G401 (cell line): ENCODE measurements at places on chromosomes 5 and 9.

DNA sequence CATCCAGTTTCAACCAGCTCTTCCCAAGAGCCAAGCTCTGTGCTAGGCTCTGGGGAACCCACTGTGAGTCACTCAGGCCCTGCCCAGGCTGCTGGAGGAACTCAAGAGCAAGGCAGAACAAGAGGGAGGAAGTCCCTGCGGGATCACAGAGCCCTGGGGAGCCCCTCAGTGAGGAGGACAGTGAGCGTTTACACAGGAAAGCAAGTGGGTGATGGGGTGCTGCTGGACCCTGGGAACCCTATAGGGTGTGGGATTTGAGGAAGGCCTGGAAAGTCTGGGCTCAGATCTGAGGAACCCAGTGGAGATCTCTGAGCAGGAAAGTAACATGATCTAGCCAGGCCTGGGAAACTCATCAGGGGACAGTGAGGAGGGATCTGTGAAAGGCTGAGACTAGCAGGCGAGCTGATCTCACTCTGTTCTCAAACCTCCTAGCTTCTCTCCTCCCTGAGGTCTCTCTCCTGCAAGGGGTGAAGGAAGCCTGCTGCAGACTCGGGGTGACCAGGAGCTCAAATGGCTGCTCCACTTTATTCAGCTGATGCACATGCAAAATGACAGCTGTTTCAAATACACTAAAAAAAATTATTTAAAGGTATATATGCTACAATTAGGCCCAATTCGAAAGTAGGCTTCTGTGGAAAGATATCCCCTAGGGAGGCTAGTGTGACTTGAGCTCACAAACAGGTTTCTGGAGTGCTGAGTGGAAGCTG is 70.0 kb downstream of the SHB start:
- no peak for DNase-seq

DNA sequence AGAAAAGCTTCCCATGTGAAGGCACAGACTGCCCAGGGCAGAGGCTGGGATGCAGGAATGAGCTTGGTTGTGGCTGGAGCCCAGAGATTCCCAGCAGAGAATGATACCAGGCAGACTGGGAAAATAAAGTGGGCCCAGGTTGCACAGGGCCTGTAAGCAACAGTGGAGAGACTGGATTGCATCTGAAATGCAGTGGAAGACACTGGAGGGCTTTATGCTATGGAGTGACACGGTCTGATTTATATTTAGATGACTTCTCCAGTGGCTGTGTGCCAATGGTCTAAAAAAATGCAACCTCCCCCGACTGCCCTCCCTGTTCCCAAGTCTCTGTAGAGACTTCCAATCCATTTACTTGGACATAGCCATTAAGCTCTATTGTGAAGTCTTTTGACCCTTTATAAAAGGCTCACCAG is 951.1 kb upstream of the DMAC1 start:
- peak; percentile 37 for DNase-seq

DNA sequence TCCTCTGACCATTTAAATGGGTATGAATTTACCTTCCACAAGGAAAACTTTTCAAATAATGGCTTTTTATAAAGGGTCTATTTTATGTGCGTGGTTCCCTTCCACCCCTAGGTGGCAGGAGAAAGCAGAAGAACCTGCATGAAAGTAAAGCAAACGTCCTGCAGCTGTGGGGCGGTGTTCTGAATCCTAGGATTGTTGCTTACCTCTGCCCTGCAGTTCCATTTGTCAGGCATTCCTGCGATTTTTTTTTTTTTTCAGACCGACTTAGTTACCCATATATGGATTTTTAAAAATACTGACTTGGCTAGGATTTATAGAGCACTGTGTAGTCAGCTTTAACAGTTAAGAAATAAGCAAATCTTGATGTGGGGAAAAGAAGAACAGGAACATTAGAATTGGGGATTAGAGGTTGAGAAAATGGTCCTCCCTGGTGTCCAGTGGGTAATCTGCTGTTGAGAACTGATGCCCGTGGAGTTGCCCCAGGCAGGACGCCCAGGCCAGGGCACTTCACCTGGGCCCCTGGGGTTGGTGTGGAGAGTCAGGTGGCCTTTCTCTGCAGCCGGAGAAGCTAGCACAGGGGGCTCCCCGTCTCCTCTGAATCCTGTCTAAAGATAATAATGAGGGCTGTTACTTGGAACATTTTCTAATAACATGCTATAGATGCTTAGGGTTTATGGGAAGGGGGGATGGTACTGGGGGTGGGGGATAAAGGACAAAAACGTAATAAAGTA is 30.4 kb upstream of the LTC4S start:
- DNase-seq, result peak; percentile 84

GRCh38 chr5:1231354-1231905 is 6.2 kb downstream of the SLC6A18 start:
- no peak for DNase-seq

DNA sequence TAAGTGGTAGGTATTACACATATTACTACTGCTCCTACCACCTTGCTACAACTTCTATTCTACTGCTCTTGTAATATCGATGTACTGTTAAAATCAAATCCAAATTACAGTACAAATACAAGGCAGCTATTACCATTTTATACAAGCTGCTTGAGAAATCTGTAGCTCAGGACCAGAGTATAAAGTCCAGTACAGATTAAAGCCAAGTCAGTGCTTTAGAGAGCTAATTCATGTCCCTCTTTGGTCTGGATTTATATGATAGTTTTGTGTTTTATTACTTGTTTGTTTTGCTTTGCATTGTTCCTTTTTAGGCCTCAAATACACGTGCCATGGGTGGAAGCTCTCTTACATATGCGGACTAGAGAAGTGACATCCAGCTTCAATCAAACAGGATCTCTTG is 75.8 kb downstream of the DPYSL3 start:
- no peak for DNase-seq

DNA sequence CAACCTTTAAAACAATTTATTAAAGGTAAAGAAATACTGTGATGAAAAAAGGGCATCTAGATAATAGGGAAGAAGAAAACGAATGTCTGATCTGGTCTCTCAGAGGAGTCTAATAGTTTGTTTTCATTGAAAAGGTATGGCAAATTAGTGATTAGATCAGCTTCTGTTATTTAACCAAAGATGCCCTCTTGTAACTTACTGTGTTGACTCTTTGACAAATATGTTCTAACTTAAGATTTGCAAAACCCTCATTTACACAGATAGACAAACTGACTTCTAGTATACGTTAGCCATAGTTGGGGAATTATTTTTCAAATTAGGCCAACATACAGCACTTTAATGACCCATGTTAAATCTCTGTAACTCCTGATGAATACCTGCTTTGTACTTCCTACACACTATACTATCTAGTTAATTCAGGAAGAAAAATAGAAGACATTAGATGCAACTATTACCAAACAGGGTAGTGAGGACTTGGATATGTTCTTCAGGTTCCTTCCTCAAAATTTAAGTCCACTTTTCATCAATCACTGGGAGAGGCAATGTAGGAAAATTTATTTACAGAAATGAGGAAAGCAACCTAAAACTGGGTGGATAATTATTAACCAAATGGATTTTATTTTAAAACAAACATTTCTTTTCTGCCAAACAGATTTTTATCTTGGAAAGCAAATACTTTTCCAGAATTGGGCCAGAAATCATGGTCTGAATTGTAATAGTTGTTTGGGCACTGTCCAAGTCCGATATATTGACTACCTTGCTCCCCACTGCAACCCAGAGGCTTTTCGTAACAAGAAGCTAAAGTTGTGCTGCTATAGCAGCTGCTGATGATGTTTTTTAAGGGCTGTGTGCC is 66.4 kb upstream of the PPP2R2B start:
- DNase-seq, result no peak

DNA sequence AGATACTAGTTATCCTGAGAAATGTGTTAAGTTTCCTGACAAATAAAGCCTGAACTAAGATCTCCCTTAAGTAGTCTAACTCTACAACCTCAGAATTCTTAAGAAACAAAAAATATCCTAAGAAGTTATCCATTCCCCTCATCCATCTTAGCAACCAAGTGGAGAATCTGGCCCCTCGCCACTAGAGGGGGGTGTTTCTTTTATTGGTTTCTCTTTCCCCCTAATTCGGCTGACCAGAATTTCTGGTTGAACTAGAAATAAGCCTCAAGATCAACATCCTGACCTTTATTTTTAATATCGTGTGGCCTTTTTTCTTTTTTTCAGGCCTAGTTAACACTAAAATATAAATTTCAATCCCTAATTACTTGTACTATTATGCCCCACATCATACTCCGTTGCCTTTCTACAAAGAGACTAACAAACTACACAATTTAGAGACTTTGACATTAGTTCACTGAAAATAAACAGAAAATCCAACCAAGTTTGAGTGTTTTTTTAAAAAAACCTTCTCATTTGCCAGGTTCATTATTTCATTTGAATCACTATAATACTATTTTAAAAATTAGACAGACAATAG is 14.3 kb upstream of the NR4A3 start:
- DNase-seq, result peak; percentile 51

DNA sequence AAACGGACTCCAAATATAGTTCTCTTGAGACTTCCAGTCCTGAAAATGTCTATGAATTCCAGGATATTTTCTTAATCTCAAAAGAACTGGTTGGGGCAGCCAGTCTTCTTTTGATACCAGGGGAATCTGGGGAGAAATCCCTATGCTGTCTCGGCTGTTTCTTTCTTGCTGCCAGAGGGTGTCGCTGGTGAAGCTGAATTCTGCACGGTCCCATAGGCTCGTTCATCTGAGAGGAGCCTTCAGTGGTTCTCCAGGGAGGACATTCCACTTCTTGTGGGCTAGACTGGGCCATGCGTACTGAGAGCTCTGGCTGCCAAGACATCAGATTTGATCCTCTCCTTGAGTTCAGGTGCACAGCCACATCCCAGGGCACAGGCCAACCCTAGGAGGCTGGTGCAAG is 155.0 kb upstream of the CLINT1 start:
- DNase-seq, result no peak

- DNase-seq, result no peak
Measured at GRCh38 chr5:72988769-72989168, 32.9 kb downstream of the FCHO2 start.

DNA sequence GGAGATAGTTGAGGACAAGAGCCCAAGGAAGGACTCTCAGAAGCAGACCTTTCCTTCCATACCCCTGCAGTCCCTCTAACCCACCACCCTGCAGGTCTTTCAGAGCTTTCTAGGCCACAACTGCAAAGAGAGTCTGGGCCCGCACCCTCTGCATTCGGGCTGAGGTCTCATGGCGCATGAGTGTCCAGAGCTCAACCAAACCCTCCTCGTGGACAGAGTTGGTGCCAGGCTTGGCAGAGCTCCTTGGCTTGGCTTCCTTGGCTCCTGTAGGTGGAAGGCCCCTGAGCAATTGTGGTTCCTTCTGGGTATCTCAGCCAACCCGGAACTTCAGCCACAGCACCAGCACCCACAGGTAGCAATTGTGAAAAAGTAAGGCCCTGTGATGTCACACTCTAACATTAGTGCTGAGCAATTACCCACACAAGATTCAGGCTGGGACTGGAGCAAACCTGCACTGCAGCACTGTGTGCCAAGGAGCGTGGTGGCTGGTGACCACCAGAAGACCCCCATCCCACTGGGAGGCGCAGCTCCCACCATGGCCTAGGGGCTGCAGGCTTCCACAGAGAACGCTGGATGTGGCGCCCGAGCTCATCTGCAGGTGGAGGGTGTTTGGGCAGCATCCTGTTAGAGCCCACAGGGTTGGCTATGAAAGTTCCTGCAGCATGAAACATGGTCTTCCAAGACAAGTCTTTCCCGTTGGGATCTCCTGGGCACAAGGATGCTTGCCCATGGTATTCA is 38.8 kb downstream of the FOXI1 start:
- DNase-seq, result no peak

DNA sequence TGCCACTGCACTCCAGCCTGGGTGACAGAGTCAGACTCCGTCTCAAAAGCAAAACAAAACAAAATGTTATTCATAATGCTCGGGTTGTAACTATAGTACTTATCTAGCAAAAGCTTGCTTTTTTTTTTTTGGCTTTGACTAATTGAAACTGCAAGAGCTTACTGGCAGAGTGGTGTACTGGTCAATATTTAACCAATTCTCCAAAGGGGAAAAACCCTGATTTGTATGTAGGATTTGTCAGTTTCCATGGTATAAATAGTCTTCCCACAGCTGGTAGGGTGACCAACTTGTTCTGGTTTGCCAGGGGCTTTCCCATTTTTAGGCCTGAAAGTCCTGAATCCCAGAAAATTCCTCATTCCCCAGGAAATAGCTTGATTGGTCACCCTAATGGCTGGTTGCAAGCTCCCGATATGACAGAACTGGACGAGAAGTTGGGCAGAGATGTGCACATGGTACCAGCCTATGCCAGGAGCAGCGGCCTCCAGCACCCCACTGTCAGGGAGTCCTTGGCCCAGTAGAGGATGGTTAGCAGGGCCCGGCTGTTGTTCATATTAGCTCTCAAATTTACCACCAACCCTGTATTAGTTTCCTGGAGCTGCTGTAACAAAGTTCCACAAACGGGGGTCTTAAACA is 58.0 kb downstream of the FXN start:
- DNase-seq, result no peak

DNA sequence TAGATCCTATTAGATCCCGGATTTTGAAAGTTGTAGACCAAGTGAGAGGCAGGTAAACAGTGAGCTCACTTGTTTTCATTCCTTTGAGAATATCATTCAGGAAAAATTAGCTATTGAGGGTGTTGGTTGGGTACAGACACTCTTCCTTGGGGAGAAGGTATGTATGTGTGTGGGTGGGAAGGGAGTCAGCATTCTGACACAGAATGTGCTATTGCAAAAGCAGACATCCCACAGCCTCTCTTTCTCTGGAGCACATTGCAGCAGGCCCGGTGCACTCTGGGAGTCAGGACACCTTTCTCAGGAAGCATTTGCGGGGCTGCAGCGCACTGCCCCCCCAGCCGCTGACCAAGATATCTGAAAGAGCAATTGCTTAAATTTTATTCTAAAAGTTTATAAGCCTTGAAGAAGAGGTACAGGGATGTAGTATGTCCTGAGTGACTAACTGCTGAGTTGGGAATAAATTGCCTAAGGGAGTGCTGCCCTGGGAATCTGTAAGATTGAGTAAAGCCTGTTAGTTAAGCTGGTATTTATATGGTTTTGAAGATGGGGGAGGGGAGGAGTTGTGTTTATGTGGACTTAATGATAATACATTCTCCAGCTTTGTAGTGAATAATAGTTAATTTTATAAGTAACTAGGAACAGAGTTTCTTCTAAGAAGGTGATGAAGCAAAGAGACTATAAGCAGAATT is 5.2 kb downstream of the TNFAIP8 start:
- no peak for DNase-seq

- DNase-seq, result no peak
Measured at GRCh38 chr9:19373527-19373926, 6.5 kb downstream of the RPS6 start.

- no peak for DNase-seq
Measured at GRCh38 chr9:138025417-138025816, 147.8 kb downstream of the CACNA1B start.

- DNase-seq, result no peak
Measured at GRCh38 chr9:113139225-113139829, 11.5 kb upstream of the SLC31A2 start.

- peak; percentile 51 for DNase-seq
Measured at GRCh38 chr9:114098936-114099668, at the start of gene KIF12. TSS of gene KIF12 (minus strand) at chr9:114099292. CDS start at chr9:114099276, 16 bp downstream.

DNA sequence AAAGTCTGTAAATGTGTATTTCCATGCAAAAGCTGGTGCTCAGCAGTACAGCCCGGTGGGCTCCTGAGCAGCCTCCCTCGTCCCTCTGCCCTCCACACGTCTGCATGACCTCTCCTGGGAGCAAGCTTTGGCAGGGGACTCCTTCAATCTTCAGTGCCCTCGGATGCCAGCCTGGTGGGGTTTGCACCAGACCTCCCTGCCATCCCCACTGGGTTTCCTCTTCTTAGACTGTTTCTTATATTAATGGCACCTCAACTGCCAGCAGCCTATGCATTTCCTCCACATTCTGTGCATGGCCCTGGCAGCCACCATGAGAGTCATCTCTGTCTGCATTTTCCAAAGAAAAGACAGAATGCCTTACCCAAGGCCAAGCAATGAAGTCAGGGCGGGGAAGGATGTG is 108.4 kb downstream of the ROR2 start:
- DNase-seq, result no peak

- DNase-seq, result peak; percentile 35
Measured at GRCh38 chr9:135478829-135479468, 633 bp upstream of the PPP1R26 start.
